Sigmoid colon (tissue), 7 donors: ENCODE measurements at places on chromosomes 6 and 20. TPM values are rescaled to one million over a fixed set of nuclear protein-coding genes. Genes with fewer than 3 reads are reported as not detected.

Gene C6orf58
- polyA plus RNA-seq = not detected

Gene SSTR4
- polyA plus RNA-seq = not detected

Gene GRIK2
- polyA plus RNA-seq = not detected

Gene TRIM40
- polyA plus RNA-seq = 6.6 TPM

Gene BTN1A1
- polyA plus RNA-seq = not detected

Gene SLC2A10
- polyA plus RNA-seq = 10.9 TPM

Gene ZSCAN23
- 4.2 TPM for polyA plus RNA-seq

Gene NMBR
- not detected for polyA plus RNA-seq

Gene MUC22
- polyA plus RNA-seq = not detected

Gene ERVFRD-1
- polyA plus RNA-seq = not detected

Gene TPX2
- polyA plus RNA-seq = 2.4 TPM

Gene CITED2
- polyA plus RNA-seq = 35.5 TPM

Gene SCUBE3
- polyA plus RNA-seq = not detected

Gene C20orf202
- polyA plus RNA-seq = 0.13 TPM

Gene VIP
- not detected for polyA plus RNA-seq

Gene PRKN
- 1.2 TPM for polyA plus RNA-seq

Gene SPACA1
- polyA plus RNA-seq = not detected

Gene CLIC5
- 77.0 TPM for polyA plus RNA-seq

Gene EPB41L1
- 14.1 TPM for polyA plus RNA-seq

Gene ZSCAN9
- 3.6 TPM for polyA plus RNA-seq

Gene NUP153
- polyA plus RNA-seq = 13.2 TPM

Gene PCSK2
- polyA plus RNA-seq = 0.54 TPM

Gene VGLL2
- polyA plus RNA-seq = not detected

Gene OR12D3
- not detected for polyA plus RNA-seq

Gene POFUT1
- polyA plus RNA-seq = 25.3 TPM

Gene CFAP61
- polyA plus RNA-seq = 0.60 TPM

Gene FOXQ1
- polyA plus RNA-seq = 0.34 TPM

Gene FOXS1
- 0.66 TPM for polyA plus RNA-seq

Gene SPATA25
- not detected for polyA plus RNA-seq

Gene NELFCD
- 43.6 TPM for polyA plus RNA-seq

Gene SLC35D3
- polyA plus RNA-seq = 0.28 TPM

Gene MYBL2
- 6.9 TPM for polyA plus RNA-seq

Gene RAB22A
- 14.8 TPM for polyA plus RNA-seq

Gene LAMP5
- polyA plus RNA-seq = not detected

Gene TNF
- 0.60 TPM for polyA plus RNA-seq

Gene GJA1
- 9.3 TPM for polyA plus RNA-seq

Gene CGA
- polyA plus RNA-seq = not detected

Gene ATP5F1E
- polyA plus RNA-seq = 110 TPM

Gene HLA-DOB
- 31.8 TPM for polyA plus RNA-seq

Gene SAMD3
- 1.2 TPM for polyA plus RNA-seq

Gene GPSM3
- polyA plus RNA-seq = 56.2 TPM

Gene SLC17A1
- polyA plus RNA-seq = not detected

Gene EEF1A2
- polyA plus RNA-seq = 4.2 TPM

Gene FAM83C
- not detected for polyA plus RNA-seq

Gene SCAF8
- polyA plus RNA-seq = 13.3 TPM

Gene MYT1
- polyA plus RNA-seq = 0.31 TPM

Gene NKX2-2
- polyA plus RNA-seq = 0.60 TPM
